GM04503 (cell line): ENCODE measurements at places on chromosomes 5 and 9.

- DNase-seq, result no peak
Measured at GRCh38 chr9:128628471-128629048, 28.1 kb downstream of the DYNC2I2 start.

- no peak for DNase-seq
Measured at GRCh38 chr9:121738411-121738810, 87.0 kb downstream of the DAB2IP start.

DNA sequence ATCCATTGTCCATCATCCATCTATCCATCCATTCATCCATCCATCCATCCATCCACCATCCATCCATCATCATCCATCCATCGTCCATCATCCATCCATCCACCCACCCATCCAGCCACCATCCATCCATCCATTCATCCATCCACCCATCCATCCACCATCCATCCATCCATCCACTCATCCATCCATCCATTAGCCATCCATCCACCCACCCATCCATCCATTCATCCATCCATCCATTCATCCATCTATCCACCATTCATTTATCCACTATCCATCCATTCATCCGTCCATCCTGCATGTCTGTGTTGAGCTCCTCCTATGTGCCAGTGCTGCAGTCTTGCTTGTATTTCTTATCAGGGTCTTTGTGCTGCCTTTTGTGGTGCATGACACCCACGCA, 44.2 kb downstream of the COL5A1 start:
- no peak for DNase-seq

- peak; percentile 2 for DNase-seq
Measured at GRCh38 chr5:4700069-4700468, 440.1 kb upstream of the ADAMTS16 start.

GRCh38 chr9:136401173-136401922, 1.4 kb upstream of the SNAPC4 start:
- DNase-seq, result no peak

- DNase-seq, result peak; percentile 43
Measured at GRCh38 chr5:170306381-170306831, 8.8 kb upstream of the LCP2 start.

- no peak for DNase-seq
Measured at GRCh38 chr9:114899995-114900394, 30.4 kb downstream of the TNFSF8 start.

DNA sequence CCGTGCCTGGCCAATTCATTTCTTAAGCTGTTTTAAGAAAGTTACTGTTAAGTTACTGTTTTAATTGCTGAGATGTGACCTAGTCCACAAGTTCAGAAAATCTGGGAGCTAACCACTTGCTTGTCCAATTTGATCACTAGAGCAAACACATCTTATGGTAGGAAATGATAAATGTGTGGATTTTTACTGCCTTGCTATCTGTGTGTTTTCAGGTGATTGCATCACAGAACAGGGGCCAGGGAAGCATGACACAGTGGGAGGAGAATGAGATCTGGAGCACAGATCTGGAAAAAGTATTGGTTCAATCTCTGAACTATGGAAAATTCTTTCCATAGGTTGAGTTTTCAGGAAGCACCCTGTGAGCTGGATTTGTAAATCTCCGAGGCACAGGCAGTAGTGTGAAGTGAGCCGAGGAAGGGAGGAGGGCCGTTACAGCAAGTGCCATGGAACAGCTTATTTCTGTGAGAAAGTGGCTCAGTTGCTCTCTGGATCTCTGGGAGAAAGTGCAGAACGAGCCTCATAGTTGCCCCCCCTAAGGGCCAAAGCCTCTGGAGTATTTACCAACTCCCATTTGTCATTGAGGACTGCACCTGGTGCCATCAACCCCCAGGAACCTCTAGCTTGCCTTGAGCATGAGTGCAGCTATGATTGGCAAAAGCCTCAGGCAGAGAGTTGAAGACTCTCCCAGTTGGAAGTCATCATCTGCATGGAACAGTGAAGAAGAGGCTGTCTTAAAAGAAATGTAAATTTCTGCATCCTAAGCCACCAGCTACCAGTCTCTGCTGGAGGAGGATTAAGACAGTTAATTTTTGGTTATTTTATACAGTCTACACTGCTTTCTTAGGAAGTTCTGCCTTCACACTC, 161.8 kb upstream of the CLINT1 start:
- no peak for DNase-seq

DNA sequence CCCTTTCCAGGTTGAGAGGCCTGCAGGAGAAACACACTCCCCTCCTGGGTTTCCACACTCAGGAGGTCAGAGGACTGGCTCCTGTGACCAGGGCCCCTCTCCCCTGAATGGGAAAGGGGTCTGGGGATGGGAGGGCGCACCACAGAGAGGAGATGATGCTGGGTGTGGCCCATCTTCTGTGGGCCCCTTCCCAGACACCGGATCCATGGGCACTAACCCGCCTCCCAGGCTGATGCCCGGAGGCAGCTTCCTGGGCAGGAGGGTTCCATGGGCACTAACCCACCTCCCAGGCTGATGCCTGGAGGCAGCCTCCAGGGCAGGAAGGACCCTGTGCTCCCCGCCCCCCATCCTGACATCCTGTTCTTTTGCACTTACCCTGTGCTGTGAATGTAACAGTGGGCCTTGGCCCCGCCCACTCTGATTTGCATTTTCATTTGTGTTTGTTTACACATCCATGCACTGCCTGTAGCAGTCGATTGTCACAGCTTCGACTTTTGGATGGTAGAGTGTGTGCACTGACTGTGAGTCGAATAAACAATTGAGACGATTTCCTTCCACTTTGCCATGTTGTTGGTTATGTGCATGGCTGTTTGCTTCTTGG, 9.3 kb upstream of the DOLPP1 start:
- no peak for DNase-seq

DNA sequence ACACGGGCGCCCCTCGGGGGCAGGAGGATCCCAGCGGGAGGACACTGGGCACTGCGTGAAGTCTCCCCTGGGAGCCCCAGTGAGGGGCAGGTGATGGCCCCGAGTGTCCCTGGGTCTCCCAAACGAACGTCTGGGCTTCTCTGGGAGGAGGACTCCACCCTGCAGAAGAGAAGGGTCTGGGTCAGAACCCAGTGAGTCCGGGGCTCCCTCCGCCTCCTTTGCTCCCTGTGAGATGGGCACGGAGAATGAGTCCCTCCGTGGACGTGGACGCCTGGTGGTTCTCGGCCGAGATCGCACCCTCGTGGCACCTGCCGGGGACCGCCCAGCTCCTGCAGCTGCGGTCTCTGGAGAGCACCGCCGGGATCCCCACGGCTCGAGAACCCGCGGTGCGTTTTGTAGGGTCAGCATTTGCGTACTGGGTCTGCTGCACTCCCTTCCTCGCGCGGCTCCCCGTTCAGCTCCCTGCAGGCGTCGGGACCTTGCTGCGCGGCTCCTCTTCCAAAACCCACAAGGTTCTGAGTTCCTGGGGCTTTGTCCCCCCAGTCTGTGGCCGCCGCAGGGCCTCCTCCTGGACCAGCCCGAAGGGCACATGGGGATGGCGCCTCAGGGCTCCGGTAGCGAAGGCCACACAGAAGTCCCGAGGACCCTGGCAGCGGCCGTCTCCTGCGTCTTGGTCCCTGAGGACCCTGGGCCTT, 10.2 kb upstream of the CEP72 start:
- DNase-seq, result no peak

DNA sequence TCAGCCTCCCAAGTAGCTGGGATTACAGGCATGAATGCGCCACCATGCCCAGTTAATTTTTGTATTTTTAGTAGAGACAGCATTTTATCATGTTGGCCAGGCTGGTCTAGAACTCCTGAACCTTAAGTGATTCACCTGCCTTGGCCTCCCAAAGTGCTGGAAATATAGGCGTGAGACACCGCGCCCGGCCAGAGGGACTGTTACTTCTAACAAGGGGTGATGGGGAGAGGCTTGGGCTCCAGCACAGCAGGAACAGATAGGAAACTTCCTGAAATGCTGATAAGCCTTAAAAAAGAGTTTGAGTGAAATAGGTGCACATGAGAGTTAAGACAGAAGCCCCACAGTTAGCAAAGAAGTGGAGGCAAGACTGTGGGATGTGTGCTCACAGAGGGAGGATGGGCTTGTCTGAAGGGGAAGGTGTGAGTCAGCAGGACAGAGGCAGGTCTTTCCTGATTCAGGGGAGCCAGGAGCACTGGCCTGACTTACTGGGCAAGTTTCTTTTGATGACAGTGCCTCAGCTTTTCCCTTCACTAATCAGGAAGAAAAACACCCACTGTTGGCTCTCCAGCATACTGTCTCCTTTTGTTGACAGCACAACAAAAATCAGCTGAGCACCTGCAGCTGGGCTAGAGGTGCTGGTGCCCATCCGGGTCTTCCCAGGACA, 68.4 kb downstream of the RAD23B start:
- no peak for DNase-seq

GRCh38 chr5:41763574-41763973, 106.7 kb downstream of the OXCT1 start:
- DNase-seq, result no peak

DNA sequence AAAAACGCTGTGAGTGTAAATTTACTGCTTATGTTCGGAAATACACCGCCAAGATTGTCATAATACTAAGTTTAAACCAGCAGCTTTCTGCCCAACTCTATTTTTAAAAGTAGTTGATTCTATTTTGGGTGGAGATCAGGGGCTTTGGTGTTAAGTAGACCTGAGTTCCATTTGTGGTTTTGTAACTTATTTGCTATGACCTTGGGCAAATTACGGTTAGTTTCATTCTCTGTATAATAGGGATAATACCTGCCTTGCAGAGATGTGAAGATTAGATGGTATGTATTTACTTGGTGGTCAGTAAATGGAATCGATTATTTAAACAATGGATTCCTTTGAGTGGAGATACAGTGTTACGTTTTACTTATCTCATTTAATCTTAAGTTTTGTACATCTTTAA, 1.6 kb downstream of the RAD23B start:
- no peak for DNase-seq

DNA sequence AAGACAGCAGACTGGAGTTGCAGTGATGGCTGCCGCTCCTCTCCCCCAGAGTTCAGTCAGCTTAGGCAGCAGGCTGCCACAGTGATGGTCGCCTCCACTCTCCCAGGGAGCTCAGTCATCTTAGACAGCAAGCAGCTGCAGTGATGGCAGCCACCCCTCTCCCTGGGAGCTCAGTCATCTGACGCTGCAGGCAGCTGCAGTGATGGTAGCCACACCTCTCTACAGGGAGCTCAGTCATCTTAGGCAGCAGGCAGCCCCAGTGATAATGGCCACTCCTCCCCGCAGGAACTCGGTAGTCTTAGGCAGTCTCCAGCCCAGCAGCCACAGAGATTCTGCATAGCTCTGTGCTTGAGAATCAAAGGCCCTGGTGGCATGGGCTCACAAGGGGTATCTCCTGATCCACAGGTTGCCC, 582.7 kb downstream of the DTWD2 start:
- DNase-seq, result no peak

- DNase-seq, result no peak
Measured at GRCh38 chr5:143056792-143057579, 286.8 kb downstream of the ARHGAP26 start.
